ENCODE measurements at places on chromosomes 2 and 18. TPM values are rescaled to one million over a fixed set of nuclear protein-coding genes. Genes with fewer than 3 reads are reported as not detected.

Gene KCNIP3
- 2.0 TPM for total RNA-seq

Gene MFSD6
- total RNA-seq = 10.0 TPM

Gene FAM228A
- not detected for total RNA-seq

Gene CSRNP3
- total RNA-seq = not detected

Gene MAIP1
- 19.0 TPM for total RNA-seq

Gene LPIN2
- total RNA-seq = 46.7 TPM

Gene PLEK
- total RNA-seq = 0.22 TPM

Gene EVA1A
- 53.2 TPM for total RNA-seq

Gene IL1RN
- not detected for total RNA-seq

Gene DYNAP
- total RNA-seq = not detected

Gene C2orf15
- not detected for total RNA-seq

Gene CYBRD1
- 43.6 TPM for total RNA-seq

Gene SULT1C4
- total RNA-seq = 4.7 TPM

Gene EFHD1
- not detected for total RNA-seq

Gene SATB2
- 1.3 TPM for total RNA-seq

Gene PAIP2B
- 1.2 TPM for total RNA-seq

Gene STARD6
- not detected for total RNA-seq

Gene LAMA3
- 8.0 TPM for total RNA-seq

Gene MORN2
- 22.2 TPM for total RNA-seq

Gene ITGA6
- total RNA-seq = 584 TPM

Gene DUSP19
- 2.4 TPM for total RNA-seq

Gene UGT1A5
- total RNA-seq = not detected

Gene CROCC2
- not detected for total RNA-seq

Gene FOXI3
- total RNA-seq = not detected

Gene GPR17
- total RNA-seq = not detected

Gene AQP12B
- total RNA-seq = not detected

Gene LRP1B
- total RNA-seq = 0.07 TPM

Gene SNRPD1
- total RNA-seq = 37.3 TPM

Gene CASP8
- total RNA-seq = 17.2 TPM

Gene CD28
- total RNA-seq = under 0.01 TPM

Gene ARHGAP25
- total RNA-seq = 3.0 TPM

Gene DRC1
- not detected for total RNA-seq

Gene TCF23
- total RNA-seq = not detected
